ENCODE measurements at places on chromosomes 5 and 9.

DNA sequence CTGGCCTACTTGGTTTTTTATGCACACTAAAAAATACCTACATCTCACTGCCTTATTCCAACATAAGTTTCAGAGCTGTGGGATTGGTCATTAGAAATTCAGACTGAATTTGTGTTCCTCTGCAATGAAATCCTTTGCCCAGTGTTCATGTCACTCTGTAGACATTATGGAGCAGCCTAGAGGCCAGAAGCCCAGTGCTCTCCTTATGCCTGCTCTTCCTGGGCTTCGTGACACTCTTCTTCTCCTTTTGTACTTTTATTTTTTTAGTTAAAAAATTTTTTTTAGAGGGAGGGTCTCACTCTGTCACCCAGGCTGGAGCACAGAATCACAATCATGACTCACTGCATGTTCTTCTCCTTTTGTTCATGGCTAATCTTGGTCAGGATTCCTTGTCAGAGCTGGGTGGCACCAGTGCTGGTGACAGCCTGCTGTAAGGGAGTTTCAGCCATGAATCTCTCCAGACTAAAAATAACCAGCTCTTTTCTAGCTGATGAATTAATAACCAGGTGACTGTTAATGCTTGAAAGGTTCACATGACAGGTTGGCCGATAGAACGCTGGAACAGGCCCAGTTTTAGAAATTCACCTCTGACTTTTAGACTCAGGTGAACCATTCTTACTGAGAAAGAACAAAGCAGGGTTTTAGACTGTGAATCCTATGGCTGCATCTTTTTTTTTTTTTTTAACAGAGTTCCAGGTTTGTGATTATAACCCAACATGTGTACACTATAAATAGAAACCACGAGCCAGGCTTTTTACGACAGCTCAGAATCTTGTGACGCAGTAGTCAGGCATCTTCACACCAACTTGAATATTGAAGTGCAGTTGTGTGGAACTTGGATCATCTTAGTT lies 34.1 kb upstream of the C5orf47 start:
- H3K27ac ChIP-seq, result peak overlapping the region; percentile 65
- peak; percentile 82 for DNase-seq
- no peaks in the 10 kb centered on the region for H3K27me3 ChIP-seq
- peaks cover 2% of the 10 kb centered on the region for H3K4me1 ChIP-seq

DNA sequence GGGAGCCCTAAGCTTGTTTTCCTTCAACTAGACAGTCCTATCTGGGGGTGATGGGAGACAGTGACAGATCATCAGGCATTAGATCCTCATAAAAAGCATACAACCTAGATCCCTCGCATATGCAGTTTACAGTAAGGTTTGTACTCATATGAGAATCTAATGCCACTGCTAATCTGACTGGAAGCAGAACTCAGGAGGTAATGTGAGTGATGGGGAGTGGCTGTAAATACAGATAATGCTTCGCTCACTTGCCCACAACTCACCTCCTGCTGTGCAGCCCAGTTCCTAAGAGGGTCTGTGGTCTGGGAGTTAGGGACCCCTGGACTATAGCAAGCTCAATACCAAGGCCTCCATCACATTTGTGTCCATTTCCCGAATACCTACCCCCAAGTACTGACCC lies 260.5 kb downstream of the CDK5RAP2 start:
- H3K36me3 ChIP-seq, result no peaks in the 10 kb centered on the region
- H3K4me1 ChIP-seq, result no peaks in the 10 kb centered on the region
- H3K27ac ChIP-seq, result no peak overlapping the region
- DNase-seq, result no peak
- no peak overlapping the region for H3K4me3 ChIP-seq
- H3K27me3 ChIP-seq, result no peaks in the 10 kb centered on the region

- H3K27me3 ChIP-seq, result no peaks in the 10 kb centered on the region
- H3K27ac ChIP-seq, result peak overlapping the region; percentile 91
- H3K36me3 ChIP-seq, result peaks cover 15% of the 10 kb centered on the region
- peak overlapping the region; percentile 25 for H3K4me3 ChIP-seq
Observed at GRCh38 chr9:129145316-129145715, 32.7 kb downstream of the IER5L start.

GRCh38 chr9:135958485-135958884 lies 2.7 kb downstream of the UBAC1 start:
- no peak overlapping the region for H3K4me3 ChIP-seq
- H3K4me1 ChIP-seq, result peaks cover 3% of the 10 kb centered on the region
- no peak for DNase-seq
- H3K27ac ChIP-seq, result no peak overlapping the region

DNA sequence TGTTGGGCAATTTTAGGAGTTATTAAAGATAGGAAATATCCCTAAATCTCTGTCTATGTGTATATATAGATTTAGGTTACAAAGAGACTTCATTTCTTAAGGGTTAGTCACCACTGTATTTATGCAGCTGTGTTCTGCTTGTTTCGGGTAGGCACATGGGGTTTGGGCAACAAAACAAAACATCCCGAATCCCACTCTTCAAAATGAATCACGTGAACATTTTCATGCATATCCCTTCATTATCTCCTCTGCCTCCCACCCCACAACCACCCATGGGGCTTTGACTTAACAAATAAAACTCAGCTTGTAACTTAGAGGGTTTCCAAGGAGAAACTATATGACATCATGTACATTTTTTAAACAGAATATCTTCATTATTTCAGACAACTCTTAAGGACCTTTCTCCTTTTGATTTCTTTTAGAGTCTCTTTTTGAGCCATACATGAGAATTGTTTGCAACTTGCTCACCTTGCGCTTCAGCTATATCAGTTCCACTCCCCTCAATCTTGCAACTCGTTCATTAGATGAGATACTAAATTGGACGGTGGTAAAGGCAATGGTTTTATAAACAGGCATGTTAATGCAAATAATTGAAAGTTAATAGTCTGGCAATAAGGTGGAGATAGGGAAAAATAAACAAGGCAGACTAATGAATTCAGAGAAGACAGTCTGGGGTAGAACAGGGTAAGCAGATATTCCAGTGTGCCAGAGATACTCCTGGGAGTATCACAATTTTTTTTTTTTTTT lies 136.7 kb downstream of the CD180 start:
- no peaks in the 10 kb centered on the region for H3K36me3 ChIP-seq
- peak overlapping the region; percentile 5 for H3K27ac ChIP-seq
- DNase-seq, result peak; percentile 80
- no peaks in the 10 kb centered on the region for H3K4me1 ChIP-seq
- no peaks in the 10 kb centered on the region for H3K27me3 ChIP-seq

DNA sequence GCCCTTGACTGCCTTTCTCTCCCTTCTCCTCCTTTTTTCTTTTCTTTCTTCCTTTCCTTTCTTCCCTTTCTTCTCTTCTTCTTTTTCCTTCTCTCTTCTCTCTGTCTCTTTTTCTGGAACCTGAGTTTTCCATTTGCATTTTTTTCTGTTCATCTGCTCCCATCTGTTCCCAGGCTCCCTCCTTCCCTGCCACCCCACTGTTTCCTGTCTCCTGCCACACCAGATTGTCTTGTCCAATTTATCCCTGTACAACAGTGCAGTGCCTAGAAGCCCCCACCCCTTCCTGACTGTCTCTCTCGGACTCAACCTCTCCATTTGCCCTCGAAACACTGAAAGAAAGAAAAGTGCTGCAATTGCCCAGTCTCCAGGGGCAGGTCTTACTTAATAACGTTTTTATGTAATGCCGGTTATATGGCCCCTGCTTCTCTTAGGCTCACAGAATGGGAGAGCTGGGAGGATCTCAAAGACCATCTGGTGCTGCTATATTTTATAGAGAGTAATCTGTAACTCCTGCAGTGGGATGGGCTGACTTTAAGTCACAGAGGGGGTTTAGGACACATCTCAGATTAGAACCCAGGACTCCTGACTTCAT lies 101.4 kb downstream of the RALGPS1 start:
- H3K36me3 ChIP-seq, result no peaks in the 10 kb centered on the region
- no peak overlapping the region for H3K4me3 ChIP-seq
- peaks cover 2% of the 10 kb centered on the region for H3K27me3 ChIP-seq
- no peak for DNase-seq
- H3K4me1 ChIP-seq, result no peaks in the 10 kb centered on the region

Data from fibroblast of lung (primary cell).